ENCODE measurements at places on chromosomes 16 and 17. TPM values are rescaled to one million over a fixed set of nuclear protein-coding genes. Genes with fewer than 3 reads are reported as not detected.

The MGAT5B gene
- total RNA-seq: 0.16 TPM

- no peak for DNase-seq
Measured at GRCh38 chr17:20302246-20302917, 165.0 kb downstream of the LGALS9B start.

The SEPTIN12 gene
- not detected for total RNA-seq

The CASKIN1 gene
- total RNA-seq: not detected

The GP1BA gene
- total RNA-seq: 0.20 TPM

All from right lobe of liver (tissue), 6 donors.